ENCODE measurements at places on chromosomes 2 and 18. TPM values are rescaled to one million over a fixed set of nuclear protein-coding genes. Genes with fewer than 3 reads are reported as not detected.

- H3K27me3 ChIP-seq: no peaks in the 10 kb centered on the region
- no peak overlapping the region for H3K27ac ChIP-seq
- H3K4me3 ChIP-seq: no peak overlapping the region
- H3K4me1 ChIP-seq: peaks cover 3% of the 10 kb centered on the region
- no peak for DNase-seq
These were observed 99.8 kb downstream of the UXS1 start for GRCh38 chr2:106094131-106094841.

Gene DSC2
- 11.9 TPM for total RNA-seq

Gene PROKR1
- total RNA-seq: 2.1 TPM

DNA sequence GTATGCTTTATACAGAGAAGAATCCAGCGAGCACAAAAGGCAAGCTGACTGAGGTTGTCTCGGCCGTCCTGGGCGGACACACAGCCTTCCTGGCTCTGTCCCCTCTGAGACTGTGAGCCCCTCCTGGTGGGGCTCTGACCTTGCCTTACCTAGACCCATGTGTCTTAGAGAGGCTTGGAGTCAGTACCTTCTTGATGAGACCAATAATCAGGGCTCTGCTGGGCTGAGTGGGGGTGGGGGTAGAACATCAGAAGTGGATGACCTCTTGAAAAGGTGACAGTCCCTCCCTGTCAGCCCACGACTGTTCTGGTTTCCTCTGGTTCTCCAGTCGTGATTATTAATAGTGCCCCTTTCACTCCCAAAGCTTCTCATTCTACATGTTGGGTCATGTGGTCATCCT, 31.2 kb downstream of the TWIST2 start:
- no peaks in the 10 kb centered on the region for H3K27me3 ChIP-seq
- H3K36me3 ChIP-seq: no peaks in the 10 kb centered on the region
- H3K4me1 ChIP-seq: peaks cover 6% of the 10 kb centered on the region
- H3K4me3 ChIP-seq: no peak overlapping the region
- no peak for DNase-seq

GRCh38 chr2:128520791-128521190, 202.1 kb upstream of the HS6ST1 start:
- H3K4me3 ChIP-seq: no peak overlapping the region
- H3K27me3 ChIP-seq: no peaks in the 10 kb centered on the region
- H3K36me3 ChIP-seq: no peaks in the 10 kb centered on the region
- H3K4me1 ChIP-seq: peaks cover 3% of the 10 kb centered on the region
- no peak overlapping the region for H3K27ac ChIP-seq
- DNase-seq: no peak

Gene GAREM1
- 5.1 TPM for total RNA-seq

GRCh38 chr2:219178377-219179175, 501 bp downstream of the RETREG2 start:
- H3K27me3 ChIP-seq: no peaks in the 10 kb centered on the region
- no peak overlapping the region for H3K27ac ChIP-seq
- peak; percentile 81 for DNase-seq
- H3K4me3 ChIP-seq: peak overlapping the region; percentile 66

DNA sequence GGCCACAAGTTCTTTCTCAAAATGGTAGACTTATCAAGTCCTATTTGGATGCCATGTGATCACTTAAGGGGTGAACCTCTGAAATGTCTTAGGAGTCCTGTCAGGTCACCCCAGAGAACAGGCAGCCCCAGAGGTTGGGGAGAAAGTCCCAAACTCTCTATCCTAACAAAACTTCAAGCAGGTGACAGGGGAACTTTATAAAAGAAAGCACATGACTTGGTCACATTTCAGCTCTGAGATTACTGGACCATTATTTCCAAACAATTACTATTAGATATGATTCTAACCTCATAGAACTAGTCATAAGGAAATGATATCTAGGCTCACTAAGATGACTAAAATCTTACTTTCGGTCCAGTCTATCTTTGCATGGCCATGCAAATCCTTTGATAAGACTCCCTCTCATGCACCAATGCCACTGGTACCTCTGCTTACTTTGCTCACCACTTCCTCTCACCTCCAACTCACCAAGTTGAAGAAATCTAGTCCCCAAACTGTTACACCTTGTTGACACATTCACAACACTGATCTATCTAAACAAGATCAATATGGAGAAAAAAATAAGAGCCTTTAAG, 107.0 kb downstream of the GALNT14 start:
- H3K4me3 ChIP-seq: no peak overlapping the region
- H3K36me3 ChIP-seq: no peaks in the 10 kb centered on the region
- DNase-seq: no peak
- H3K4me1 ChIP-seq: peaks cover 8% of the 10 kb centered on the region
- H3K27me3 ChIP-seq: no peaks in the 10 kb centered on the region

- H3K27ac ChIP-seq: peak overlapping the region; percentile 77
- H3K4me1 ChIP-seq: peaks cover 18% of the 10 kb centered on the region
- no peaks in the 10 kb centered on the region for H3K36me3 ChIP-seq
- H3K27me3 ChIP-seq: peaks cover 37% of the 10 kb centered on the region
- peak; percentile 77 for DNase-seq
These were observed 12.0 kb downstream of the FBXO41 start for GRCh38 chr2:73272270-73272669.

DNA sequence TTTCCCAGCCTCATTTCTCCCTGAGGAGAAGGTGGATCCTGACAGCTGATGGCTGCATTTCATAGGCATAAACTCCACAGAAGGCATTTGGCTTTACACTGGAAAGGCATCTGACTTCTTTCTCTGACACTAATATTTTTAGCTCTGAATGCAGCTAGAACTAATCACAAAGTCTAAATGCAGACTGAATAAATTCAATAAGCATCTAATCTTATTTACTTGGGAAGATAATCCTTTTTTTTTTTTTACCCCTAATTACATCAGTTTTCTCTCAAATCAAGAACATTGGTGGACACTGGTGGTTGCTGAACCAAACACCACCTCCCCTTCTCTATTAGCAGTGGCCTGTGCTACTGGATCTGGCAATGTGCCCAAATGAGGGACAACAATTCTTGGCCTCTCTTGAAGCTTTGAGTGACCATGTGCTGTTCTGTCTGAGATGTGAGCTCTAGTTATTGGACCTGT, 50.9 kb upstream of the CD226 start:
- no peak for DNase-seq
- no peaks in the 10 kb centered on the region for H3K36me3 ChIP-seq
- no peak overlapping the region for H3K27ac ChIP-seq
- no peaks in the 10 kb centered on the region for H3K27me3 ChIP-seq

- H3K27me3 ChIP-seq: no peaks in the 10 kb centered on the region
- H3K36me3 ChIP-seq: no peaks in the 10 kb centered on the region
- no peak for DNase-seq
- H3K27ac ChIP-seq: no peak overlapping the region
These were observed 84.5 kb downstream of the AOX1 start for GRCh38 chr2:200670313-200670712.

Gene TRABD2A
- 1.7 TPM for total RNA-seq

DNA sequence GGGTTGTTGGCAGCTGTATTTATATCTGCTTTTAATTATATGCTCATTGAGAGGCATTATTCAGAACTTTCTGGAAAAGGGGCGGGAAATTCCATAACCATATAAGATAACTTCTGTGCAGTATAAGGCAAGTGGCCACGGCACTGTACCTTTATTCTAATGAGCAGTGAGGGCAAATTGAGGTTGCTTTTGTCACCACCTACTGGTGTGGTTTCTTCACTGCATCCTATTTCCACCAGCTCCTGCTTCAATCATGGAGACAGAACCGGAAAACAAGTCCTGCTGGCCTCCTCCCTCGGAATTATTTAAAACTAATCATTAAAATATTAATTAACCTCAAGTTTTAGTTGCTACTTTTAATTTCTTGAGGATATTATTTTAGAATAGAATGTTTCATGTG, 759.4 kb downstream of the CBLN2 start:
- no peaks in the 10 kb centered on the region for H3K27me3 ChIP-seq
- DNase-seq: no peak
- H3K36me3 ChIP-seq: no peaks in the 10 kb centered on the region
- H3K27ac ChIP-seq: no peak overlapping the region
- H3K4me3 ChIP-seq: no peak overlapping the region

Gene SLC5A7
- total RNA-seq: 0.04 TPM

GRCh38 chr2:142308744-142309143, 177.9 kb upstream of the LRP1B start:
- H3K4me1 ChIP-seq: no peaks in the 10 kb centered on the region
- no peak overlapping the region for H3K4me3 ChIP-seq
- H3K36me3 ChIP-seq: no peaks in the 10 kb centered on the region
- no peak for DNase-seq
- no peak overlapping the region for H3K27ac ChIP-seq

DNA sequence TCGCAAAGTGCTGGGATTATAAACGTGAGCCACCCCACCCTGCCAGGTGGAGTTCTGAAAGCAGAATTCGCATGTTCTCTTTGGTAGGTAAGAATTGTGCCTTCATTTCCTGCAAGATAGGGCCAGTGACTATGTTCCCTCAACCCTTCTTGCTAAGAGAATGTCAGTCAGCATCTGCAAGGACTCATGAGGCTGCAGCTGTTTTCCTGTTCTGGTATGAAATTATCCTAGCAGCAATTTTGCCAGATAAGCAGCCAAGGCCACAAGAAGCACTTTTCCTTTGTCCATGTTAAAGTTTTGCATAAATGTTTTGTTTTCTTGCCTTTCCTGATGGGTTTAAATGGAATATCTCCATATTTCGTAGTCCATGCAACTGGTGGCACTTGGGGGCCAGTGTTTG, 6.8 kb upstream of the ARHGAP28 start:
- peaks cover 10% of the 10 kb centered on the region for H3K4me1 ChIP-seq
- no peak overlapping the region for H3K4me3 ChIP-seq
- no peak for DNase-seq
- no peaks in the 10 kb centered on the region for H3K27me3 ChIP-seq

DNA sequence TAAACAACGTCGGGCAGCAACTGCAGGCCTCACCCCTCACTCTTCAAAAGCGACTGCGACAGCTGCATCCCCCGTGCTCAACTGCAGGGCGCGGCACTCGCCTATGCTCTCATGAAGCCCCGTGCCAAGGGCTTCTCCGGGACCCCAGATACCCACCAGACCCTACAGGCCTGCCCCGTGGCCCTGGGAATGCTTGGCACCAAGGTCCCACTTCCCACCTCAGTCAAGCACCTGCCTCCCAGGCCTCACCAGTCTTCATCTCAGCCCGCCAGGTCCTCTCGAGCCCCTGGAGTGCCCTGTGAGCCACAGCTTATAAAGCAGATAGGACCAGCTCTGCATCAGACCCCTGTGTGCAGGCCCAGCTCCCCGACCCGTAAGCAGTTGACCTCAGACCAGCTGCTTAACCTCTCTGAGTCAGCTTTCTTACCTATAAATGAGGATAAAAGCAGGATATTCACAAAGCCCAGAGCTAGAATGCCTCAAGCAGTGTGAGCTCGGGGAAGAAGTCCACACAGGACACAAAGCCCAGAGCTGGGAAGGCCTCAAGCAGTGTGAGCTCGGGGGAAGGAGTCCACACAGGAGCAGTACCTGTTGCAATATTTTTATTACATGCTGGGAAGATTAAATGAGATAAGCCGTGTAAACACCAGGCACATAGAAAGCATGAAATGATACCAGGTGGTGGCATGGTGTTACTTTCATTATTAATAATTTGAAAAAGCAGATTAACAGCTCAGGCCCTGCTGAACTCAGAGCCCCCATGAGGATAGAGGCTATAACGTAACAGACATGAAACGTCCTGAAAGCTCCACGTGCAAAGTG, 96.9 kb downstream of the HDAC4 start:
- H3K27ac ChIP-seq: peak overlapping the region; percentile 62
- H3K4me1 ChIP-seq: peaks cover 40% of the 10 kb centered on the region
- H3K27me3 ChIP-seq: no peaks in the 10 kb centered on the region
- DNase-seq: peak; percentile 32

DNA sequence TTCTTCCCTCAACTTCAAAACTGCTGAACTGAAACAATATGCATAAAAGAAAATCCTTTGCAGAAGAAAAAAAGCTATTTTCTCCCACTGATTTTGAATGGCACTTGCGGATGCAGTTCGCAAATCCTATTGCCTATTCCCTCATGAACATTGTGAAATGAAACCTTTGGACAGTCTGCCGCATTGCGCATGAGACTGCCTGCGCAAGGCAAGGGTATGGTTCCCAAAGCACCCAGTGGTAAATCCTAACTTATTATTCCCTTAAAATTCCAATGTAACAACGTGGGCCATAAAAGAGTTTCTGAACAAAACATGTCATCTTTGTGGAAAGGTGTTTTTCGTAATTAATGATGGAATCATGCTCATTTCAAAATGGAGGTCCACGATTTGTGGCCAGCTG, 8.4 kb downstream of the HOXD8 start:
- H3K36me3 ChIP-seq: no peaks in the 10 kb centered on the region
- H3K4me3 ChIP-seq: no peak overlapping the region
- H3K4me1 ChIP-seq: no peaks in the 10 kb centered on the region
- DNase-seq: no peak
